HuH-7 (cell line): ENCODE measurements at places on chromosomes 3 and 15.

DNA sequence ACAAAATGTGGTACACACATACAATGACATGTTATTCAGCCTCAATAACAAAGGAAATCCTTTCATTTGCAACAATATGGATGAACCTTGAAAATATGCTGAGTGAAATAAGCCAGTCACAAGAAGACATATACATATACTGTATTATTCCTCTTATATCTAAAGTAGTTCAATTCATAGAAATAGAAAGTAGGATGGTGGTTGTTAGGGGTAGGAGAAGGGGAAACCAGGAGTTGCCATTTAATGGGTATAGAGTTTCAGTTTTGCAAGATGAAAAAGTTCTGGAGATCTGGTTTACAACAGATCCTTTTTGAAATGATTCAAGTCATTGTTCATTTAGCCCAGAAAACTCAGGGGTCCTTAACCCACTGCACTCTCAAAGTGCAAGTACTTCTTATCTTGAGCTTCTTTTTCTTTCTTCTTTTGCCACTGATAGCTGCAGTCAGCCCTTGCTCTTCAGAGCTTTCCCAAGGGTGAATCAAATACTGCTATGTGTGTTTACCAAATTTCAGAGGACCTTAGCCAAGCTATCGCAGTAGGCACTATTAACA, 208.0 kb upstream of the EOMES start:
- DNase-seq, result no peak

DNA sequence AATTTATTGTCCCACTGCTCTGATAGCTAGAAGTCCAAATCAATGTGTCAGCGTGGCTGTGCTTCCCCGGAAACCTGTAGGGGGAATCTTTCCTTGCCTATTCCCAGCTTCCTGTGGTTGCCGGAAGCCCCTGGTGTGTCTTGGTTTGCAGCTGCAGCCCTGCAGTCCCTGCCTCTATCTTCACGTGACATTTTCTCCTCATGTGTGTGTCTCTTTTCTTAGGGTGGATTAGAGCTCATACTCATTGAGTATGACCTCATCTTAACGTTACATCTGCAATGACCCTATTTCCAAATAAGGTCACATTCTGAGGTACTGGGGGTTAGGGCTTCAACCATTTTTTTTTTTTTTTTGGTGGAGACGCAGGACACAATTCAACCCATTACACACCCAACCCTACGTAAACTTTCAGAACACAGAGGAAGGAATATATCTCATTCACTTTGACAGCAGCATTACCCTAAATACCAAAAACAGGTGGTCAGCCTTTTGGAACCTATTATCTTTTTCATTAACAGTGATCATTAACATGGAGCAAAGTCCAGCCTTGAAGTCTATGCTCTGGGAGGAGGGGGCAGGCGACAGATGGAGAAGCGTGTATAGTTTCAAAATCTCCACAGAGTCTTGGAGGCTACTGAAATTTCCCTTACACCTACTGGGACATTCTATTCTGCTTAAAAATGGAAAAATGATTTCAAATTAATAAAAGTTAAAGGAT, 88.6 kb downstream of the RYK start:
- no peak for DNase-seq

- no peak for DNase-seq
Observed at GRCh38 chr15:92151168-92151567, 242.5 kb upstream of the ST8SIA2 start.

GRCh38 chr15:90810354-90810753, 58.0 kb upstream of the FURIN start:
- no peak for DNase-seq
